ENCODE measurements at places on chromosomes 2 and 18.

GRCh38 chr2:205288686-205289085 lies 393.6 kb upstream of the NRP2 start:
- no peak for DNase-seq

- no peak for DNase-seq
These were observed 162.3 kb upstream of the CCDC68 start for GRCh38 chr18:55121397-55122170.

- no peak for DNase-seq
These were observed 41.9 kb upstream of the TANC1 start for GRCh38 chr2:158926478-158926948.

DNA sequence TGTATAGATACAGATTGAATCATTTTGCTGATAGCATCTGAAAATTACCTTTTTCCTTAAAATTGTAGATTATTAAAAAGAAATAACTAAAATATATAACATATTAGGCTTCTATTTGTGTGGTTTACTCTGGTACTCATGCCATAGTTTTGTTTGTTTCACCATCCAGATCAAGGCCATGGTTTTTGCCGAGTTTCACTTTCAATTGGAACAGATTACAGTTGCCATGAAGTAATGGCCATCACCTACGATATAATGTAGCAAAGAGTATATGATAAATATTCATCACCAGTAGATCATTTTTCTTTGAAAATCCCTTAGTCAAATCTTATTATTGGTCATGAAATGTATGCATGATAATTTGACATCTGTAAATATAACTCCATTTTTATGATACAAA lies 11.9 kb upstream of the DNAH7 start:
- no peak for DNase-seq

DNA sequence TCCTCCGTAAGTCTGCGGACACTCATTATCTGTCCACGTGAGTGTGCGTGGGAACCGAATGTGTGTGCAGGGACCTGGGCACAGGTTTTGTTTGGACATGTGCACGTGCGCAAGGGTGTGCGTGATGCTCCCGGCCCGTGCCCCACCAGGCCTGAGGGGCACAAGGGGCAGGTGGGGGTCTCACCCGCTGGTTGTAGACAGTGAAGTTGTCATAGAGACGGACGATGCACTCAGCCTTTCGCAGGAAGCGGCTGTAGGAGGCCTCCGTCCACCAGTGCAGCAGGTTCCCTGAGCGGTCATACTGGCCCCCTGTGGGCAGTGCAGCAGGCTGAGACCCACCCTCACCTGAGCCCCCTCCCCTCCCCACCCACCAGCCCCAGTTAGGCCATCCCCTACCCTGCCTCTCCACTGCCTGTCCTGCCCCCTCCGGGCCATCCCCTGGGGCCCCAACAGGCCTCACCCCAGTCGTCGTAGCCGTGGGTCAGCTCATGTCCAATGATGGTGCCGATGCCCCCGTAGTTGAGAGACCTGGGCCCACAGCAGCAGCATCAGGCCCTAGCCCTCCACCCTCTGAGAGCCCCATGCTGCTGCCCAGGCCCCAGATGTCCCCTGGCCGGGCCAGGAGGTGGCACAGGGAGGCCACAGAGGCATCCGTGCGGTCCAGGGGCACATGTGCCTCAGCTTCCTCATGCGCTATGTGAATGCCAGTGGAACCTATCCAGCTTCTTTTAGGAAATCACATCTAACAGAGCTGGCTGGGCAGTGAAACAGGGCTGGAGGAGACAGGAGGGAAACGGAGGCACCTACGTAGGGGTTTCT lies 6.1 kb downstream of the ECEL1 start:
- no peak for DNase-seq

- DNase-seq, result no peak
These were observed 49.8 kb downstream of the ZNF516 start for GRCh38 chr18:76445275-76445674.

DNA sequence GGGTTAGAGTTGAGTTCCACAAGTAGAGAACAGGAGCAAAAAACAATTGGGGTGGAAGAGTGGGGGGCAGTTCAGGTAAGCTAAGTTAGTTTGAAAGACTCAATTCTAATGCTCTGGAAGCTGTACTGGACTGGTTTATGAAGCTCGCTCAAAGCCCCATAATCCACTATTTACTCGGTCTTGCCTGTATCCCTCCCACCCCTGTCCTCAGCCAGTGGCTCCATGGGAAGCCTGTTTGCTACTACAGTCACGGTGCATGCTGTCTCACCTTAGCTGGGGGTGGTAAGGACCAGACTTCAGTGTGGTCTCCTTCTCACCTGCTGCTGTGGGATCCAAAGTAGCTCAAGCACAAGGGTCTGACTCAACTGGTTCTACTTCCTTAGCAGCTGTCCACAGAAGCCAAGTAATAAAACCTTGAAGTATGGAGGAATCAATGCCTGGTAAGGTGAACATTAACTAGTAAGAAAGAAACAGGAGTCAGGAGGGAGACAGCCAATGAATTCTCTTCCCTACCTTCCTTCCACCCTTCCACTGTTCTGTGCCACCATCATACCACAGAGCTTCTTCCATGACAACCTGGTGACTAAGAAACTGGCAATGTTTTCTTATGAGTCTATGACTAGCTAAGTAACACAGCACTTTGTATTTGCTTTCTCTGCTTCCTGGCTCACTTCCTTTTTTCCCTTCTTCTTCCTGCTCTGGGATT lies 230.8 kb downstream of the SRBD1 start:
- DNase-seq, result no peak

GRCh38 chr18:63741769-63742168 lies 33.4 kb upstream of the SERPINB7 start:
- no peak for DNase-seq

DNA sequence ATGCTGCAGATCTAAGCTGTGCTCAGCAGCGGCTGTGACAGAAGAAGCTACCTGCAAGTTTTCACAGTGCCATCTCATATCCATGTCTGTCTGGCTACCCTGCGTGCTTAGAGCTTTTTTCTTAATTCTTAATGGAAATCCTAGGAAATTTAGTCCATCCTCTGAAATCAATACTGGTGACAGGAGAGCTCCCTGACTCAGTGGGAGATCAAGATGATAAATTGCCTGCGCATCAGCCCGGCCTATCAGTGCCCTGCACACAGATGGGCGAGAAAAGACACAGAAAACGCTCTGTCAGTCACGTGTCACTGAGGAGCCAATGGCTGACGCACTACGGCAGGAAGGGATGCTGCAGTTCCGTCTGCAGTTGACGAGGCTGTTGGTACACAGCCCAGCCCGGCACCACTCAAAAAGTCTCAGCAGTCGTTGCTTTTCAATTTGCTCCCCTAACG lies 819.6 kb upstream of the FSHR start:
- peak; percentile 62 for DNase-seq

DNA sequence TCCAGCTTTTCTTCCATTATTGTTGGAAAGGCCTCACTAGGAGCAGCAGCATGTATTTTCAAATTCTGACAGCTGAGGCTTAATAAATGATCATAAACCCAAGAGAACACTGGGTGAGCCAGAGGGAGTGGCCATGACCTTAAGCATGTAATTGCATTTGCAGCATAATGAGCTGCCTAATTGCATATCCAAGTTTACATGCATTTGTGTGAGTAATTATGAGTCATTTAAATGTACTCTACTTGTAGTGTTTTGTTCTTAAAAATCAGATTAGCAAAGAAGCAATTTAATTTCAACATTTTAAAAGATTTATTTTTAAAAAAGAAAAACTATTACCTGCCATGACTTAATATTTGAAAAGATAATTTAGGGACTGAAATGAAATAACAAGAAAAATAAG lies 74.8 kb downstream of the NOL10 start:
- no peak for DNase-seq

DNA sequence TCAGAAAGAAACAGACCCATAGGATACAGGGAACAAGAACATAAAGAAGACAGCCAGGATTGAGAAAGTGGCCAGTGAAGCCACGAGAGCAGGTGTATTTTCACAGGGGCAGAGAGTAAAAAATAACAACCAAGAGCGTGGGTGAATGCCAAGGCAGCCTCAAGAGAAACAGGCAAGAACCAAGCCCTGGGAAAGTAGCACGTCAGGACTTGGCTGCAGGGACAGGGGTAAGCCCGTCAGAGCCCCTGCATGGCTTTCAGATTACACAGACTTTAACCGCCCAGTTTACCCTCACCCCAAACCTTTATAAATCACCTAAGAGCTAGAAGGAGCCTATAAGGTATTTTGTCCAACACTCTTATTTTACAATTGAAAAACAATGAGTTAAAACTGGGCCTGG lies 43.7 kb downstream of the ARL4C start:
- DNase-seq, result peak; percentile 31

- no peak for DNase-seq
These were observed 71.2 kb downstream of the AGAP1 start for GRCh38 chr2:235564884-235565530.

DNA sequence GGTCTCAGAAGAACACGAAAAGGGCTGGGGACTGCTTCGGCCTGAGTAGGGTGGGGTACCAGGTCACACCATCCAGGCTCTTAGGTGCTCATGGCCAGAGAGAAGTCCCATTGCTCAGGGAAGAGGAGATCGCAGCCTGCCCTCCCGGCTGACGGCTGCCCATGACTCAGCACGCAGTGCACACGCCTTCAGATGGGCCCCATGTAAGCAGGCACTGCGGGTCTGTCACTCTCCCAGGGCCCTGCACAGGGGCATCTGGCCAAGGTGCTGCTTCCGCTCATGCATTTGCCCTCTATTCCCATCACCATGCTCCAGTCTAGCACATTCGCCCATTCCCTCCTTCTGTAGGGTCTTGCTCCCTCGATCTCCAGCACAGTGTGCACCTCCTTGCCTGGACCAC lies 34.7 kb downstream of the SFXN5 start:
- no peak for DNase-seq

DNA sequence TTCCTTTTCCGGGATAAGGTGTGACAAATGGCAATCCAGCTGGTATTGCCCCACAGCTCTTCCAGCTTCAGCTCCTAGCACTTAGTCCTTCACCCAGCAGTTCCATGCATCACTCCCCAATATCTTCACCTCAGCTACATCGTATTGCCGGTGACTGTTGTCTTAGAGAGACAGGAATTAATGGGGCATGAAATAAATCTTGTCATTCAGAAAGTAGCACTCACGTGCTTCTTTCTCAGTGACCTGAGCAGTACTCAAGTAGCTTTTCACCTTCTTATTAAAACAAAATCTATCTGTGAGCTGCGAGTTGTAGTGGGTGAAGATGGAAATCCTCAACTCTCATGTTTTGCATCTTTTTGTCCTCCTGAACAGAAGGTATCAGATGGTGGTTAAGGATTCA lies 72.8 kb downstream of the PTH2R start:
- no peak for DNase-seq

DNA sequence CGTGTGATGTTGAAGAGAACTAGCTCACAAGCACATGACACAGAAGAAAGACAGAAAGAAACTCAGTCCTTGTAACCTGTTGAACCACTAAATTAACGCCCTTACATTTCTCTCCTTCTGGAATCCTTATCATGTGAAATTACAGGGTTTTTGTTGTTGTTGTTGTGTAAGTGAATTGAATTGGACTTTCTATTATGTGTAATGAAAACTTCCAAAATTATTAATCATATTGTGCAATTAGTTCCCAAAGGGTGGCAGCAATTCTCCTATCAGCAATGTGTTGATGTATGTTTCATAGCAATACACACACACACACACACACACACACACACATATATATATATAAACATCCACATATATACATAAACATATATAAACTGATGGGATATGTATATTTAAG lies 402.2 kb upstream of the TCF4 start:
- DNase-seq, result no peak

DNA sequence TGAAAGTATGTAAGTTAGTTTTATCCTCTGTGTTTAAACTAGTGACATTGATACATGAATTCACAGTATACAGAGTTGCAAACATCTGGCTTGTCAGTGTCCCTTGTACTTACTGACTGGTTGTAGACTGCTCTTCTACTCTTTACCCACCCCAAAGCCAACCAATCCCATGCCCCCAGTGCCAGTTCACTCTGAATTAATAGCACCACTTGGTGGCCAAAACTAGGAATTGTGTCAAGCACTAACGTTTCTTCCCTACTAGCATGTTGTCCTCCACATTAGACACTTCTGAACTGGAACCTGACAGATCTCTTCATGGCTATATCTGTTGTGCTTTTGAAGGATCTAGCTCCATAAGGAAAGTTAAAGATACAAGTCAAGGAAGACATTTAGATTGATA lies 27.2 kb upstream of the OTX1 start:
- no peak for DNase-seq

DNA sequence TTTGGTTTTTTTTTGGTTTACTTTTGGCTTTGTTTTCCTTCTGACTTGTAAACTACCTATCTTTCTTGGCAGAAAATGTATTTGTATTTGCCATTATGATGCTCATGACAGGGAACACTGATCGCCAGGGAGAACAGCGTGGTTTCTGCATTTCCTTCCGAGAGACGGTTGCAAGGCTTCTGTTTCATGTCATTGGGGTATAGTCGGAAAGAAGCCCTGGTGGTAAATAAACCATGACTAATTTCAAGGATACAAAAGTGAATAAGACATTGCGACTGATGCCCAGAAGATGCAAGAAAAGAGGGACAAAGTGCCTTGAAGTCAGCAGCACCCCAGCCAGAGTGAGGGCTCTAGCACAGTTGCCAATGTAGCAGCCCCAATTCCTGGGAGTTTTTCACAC lies 4.2 kb upstream of the CAPN14 start:
- DNase-seq, result no peak

- DNase-seq, result peak; percentile 54
These were observed 90.5 kb downstream of the NDUFA10 start for GRCh38 chr2:239934571-239935171.

All from CD4-positive, alpha-beta T cell treated with Interleukin-4 for 4 hours (primary cell).